ENCODE measurements at places on chromosomes 4 and X. TPM values are rescaled to one million over a fixed set of nuclear protein-coding genes. Genes with fewer than 3 reads are reported as not detected.

Gene SSX4B
- 0.11 TPM for total RNA-seq

Gene CT45A2
- total RNA-seq = not detected

Gene AMBN
- total RNA-seq = not detected

DNA sequence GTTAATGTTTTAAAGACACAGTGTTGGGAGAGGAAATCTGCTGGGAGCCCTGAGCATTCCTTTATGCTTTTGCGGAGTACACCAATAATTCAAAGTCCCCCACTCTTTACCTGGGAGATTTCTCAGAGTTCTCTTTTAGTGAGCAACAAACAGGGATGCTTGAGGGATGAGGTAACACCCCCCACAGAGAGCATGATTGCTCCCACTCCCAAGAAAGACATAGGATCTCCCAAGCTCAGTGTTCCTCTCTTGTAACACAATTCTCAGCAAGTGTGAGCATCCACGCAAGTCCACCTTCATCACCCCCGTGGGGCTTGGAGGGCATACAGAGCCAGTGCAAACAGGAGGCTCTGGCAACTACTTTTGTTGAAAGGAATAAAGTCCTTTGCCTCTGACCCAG lies 36.1 kb downstream of the GSPT2 start:
- DNase-seq = no peak

DNA sequence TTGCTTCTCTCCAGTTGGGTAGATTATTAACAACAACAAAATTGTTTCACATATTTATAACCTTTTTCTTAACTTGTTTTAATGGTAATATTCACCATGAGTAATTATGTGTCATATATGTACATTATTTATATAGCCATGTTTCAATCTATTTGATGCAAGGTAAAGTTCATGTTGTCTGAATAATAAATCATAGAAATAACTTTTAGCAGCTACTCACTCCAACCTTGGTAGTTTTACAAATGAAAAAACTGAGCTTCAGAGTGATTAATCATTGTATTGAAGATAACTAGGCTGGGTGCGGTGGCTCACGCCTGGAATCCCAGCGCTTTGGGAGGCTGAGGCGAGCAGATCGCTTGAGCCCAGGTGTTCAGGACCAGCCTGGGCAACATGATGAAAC lies 46.0 kb downstream of the TMA16 start:
- DNase-seq = no peak

DNA sequence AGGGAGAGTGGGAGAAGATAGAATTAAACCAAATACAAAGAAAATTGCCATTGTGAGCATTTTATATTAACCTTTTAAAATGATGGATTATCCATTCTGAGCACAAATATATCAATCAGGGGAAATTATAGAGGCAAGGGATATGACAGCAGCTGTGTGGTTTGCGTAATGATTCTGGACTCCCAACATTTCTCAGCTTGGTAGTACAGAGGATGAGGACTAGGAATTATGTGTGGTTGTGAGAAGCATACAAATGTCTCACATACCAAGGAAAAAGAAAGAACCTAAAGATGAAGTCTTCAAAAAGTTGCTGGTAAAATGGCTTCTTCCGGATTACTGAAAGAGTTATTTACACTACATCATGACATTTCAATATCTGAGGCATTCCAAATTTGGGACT lies 674.6 kb upstream of the NR3C2 start:
- no peak for DNase-seq

- no peak for DNase-seq
These were observed 46.1 kb upstream of the LNX1 start for GRCh38 chr4:53637348-53637747.

- DNase-seq = no peak
These were observed 2.2 kb downstream of the COX7B start for GRCh38 chrX:77901506-77901905.
